Psoas muscle (tissue), 8 donors: ENCODE measurements at places on chromosomes 7 and 10. TPM values are rescaled to one million over a fixed set of nuclear protein-coding genes. Genes with fewer than 3 reads are reported as not detected.

Gene ABCB4
- polyA plus RNA-seq, result 2.0 TPM

Gene LIPK
- polyA plus RNA-seq, result not detected

Gene SLC18A3
- not detected for polyA plus RNA-seq

Gene PON3
- polyA plus RNA-seq, result 0.48 TPM

Gene TLX1
- not detected for polyA plus RNA-seq

Gene PIP
- not detected for polyA plus RNA-seq

Gene PRSS58
- not detected for polyA plus RNA-seq

Gene OR6V1
- not detected for polyA plus RNA-seq

Gene SFTPA1
- 0.44 TPM for polyA plus RNA-seq

Gene KLLN
- polyA plus RNA-seq, result 0.14 TPM

Gene CALML5
- not detected for polyA plus RNA-seq

Gene TMEM270
- polyA plus RNA-seq, result not detected

Gene WNT8B
- polyA plus RNA-seq, result not detected

Gene TMEM196
- polyA plus RNA-seq, result not detected

Gene WASHC2C
- 19.8 TPM for polyA plus RNA-seq

Gene TAS2R3
- not detected for polyA plus RNA-seq

Gene SPDYE11
- polyA plus RNA-seq, result not detected

Gene GPR85
- polyA plus RNA-seq, result 0.09 TPM

Gene TAC1
- polyA plus RNA-seq, result not detected

Gene PRKAR2B
- 1.7 TPM for polyA plus RNA-seq

Gene MNX1
- polyA plus RNA-seq, result not detected

Gene SLC13A1
- not detected for polyA plus RNA-seq

Gene PLCE1
- 0.43 TPM for polyA plus RNA-seq

Gene SMIM30
- 115 TPM for polyA plus RNA-seq

Gene IGF2BP3
- 0.03 TPM for polyA plus RNA-seq

Gene ZNF425
- 1.4 TPM for polyA plus RNA-seq

Gene GRID1
- polyA plus RNA-seq, result 0.25 TPM

Gene LLCFC1
- not detected for polyA plus RNA-seq

Gene PGAM2
- 285 TPM for polyA plus RNA-seq

Gene TAS2R39
- polyA plus RNA-seq, result not detected

Gene GIMAP5
- 8.8 TPM for polyA plus RNA-seq

Gene CXCL12
- 16.1 TPM for polyA plus RNA-seq

Gene PTPN20
- 4.0 TPM for polyA plus RNA-seq

Gene HERPUD2
- 10.0 TPM for polyA plus RNA-seq

Gene ELMO1
- 2.8 TPM for polyA plus RNA-seq

Gene ORC5
- 11.5 TPM for polyA plus RNA-seq

Gene CLDN3
- not detected for polyA plus RNA-seq

Gene ASB10
- polyA plus RNA-seq, result 22.5 TPM

Gene LBX1
- 7.9 TPM for polyA plus RNA-seq

Gene DENND2A
- polyA plus RNA-seq, result 3.2 TPM

Gene WDR86
- polyA plus RNA-seq, result 0.20 TPM

Gene ZNF503
- 2.0 TPM for polyA plus RNA-seq

Gene SPDYE2B
- not detected for polyA plus RNA-seq

Gene MBL2
- polyA plus RNA-seq, result not detected

Gene AGBL3
- 0.76 TPM for polyA plus RNA-seq
